ENCODE measurements at places on chromosomes 1 and 21.

- DNase-seq, result no peak
Observed at GRCh38 chr1:184822267-184822666, 67.6 kb upstream of the EDEM3 start.

- DNase-seq, result no peak
Observed at GRCh38 chr1:160606611-160607010, 27.3 kb upstream of the CD84 start.

DNA sequence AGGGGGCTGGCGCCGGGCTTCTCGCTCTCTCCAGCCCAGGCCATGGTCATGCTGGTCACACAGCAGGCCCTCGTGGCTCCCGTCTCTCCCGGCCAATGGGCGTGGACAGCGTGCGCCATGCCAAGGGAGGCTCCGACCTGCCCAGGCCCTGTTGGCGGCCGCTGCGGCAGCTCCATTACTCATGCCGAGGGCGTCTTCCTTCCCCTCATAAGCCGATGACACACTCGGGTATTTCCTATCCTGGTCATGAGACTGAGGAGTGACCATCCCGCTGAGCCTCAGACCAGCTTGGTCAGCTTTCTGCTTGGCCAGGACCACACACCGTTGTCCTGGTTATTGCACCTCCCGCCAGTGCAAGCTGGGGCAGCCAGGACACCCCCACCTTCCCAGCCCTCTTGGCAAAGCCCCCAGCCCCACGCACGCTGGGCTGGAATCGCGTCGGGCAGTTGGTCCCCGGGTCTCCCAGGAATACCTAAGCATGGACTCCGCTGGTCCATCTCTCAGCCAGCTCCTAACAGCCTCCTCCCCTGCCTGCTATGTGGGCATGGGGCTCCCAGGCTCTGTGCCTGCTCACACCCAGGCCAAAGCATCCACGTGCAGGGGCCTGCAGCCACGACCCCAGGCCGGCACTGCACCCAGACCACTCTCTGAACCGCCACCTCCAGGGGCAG lies 49.8 kb downstream of the ARHGEF16 start:
- no peak for DNase-seq

GRCh38 chr1:12475530-12475934 lies 142.5 kb downstream of the DHRS3 start:
- no peak for DNase-seq

DNA sequence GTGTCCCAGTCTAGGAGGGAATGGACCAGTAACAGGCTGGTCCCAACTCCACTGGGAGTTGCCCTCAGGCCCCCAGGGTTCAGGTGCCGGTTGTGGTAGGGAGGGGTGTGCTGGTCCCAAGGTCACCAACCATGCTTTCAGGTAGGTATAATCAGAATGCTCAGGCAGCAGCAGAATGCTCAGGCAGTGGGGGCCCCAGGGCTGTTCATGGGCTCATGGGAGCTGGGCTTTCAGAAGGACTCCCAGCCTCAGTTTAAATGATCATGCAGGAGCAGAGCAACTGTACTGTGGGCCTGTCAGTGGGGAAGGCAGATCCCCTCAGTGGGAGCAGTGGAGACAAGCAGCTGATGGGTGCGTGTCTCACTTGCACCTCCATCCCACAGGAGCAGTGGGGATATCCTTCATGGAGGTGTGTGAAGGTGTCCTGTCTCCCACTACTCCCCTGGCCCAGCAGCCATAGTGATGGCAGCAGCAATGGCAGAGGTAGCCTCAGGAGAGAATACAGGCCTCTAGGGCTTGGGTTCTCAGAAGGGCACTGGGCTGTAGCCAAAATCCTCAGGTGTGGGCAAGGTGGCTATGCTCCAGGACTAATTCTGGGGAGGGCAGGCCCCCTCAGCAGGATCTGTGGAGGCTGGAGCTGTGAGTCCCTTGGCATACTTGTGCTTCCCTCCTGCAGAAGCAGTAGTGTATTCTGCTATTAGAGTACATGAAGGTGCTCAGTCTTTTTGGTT lies 917.3 kb upstream of the B3GALT2 start:
- DNase-seq, result no peak

- no peak for DNase-seq
Observed at GRCh38 chr1:156748670-156749418, 2.6 kb downstream of the HDGF start.

GRCh38 chr1:231982871-231983587 lies 356.4 kb downstream of the DISC1 start:
- no peak for DNase-seq

- no peak for DNase-seq
Observed at GRCh38 chr1:67532452-67533216, 102.4 kb upstream of the SERBP1 start.

GRCh38 chr1:79293611-79294010 lies 287.1 kb upstream of the ADGRL4 start:
- no peak for DNase-seq

DNA sequence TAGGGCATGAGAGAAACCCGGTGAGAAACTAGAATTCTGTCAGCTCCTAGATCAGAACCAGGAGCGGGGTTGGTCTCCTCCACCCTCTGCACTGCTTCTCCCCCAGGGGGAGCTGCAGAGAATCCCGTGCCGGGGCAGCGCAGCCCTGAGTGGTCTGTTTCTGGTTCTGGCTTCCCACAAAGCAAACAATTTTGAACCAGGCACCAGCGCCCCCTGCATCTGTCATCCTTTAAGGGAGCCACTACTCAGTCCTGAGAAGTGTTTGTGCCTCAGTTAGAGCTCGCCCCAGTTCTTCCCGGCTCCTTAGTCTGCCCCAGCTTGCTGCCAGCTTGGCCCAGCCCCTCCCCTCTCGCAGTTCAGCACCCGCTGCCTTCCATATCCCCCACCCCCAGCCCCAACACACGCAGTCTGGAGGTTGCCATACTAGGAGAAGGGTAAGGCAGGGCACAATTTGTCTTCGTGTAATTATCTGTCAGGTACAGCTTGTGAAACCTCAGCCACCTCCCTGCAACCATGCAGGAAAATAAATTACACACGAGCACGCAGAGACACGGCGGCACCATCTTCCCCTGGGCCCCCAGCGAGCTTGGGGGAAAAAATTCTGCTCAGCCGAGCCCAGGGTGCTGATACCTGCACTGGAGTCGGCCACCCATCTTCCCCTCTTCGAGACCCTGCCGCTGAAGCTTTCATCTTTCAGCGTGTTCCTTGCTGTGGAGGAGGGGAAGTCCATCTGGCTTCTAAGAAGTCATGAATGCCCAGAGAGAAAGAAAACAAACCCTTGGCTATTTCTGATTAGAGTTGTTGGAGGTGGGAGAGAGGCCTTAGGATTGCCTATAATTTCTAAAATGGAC lies 62.6 kb upstream of the CD1D start:
- peak; percentile 27 for DNase-seq

- no peak for DNase-seq
Observed at GRCh38 chr1:67630438-67631045, 54.5 kb upstream of the GADD45A start.

- no peak for DNase-seq
Observed at GRCh38 chr1:47711848-47712492, 274.1 kb downstream of the FOXD2 start.

All from stimulated activated CD4-positive, alpha-beta T cell treated with anti-CD3 and anti-CD28 coated beads, Interleukin-1b, Interleukin-23, amount 100 ng/mL, for 4 hours (primary cell).